ENCODE measurements at places on chromosomes 11 and 22.

GRCh38 chr11:122304306-122304705 is 188.3 kb upstream of the BLID start:
- DNase-seq = no peak

DNA sequence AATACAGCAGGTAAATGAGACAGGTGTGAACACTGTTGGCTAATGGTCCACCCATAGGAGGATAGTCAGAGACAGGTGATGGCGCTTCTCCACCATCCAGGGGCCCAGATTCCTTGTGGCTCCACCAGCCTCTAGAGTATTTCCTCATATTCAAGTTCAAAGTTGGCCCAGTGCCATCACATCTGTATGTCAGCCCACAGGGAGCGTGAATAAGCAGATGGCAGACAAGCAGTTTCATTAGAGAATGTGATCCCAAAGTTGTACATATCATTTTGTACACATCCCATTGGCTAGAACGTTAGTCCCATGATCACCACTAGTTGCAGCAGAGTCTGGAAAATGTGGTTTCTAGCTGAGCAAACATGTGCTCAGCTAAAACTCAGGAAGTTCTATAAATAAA is 11.0 kb upstream of the CWF19L2 start:
- no peak for DNase-seq

GRCh38 chr22:20194681-20195593 is 44.1 kb upstream of the CCDC188 start:
- no peak for DNase-seq

- no peak for DNase-seq
These were observed 10.2 kb downstream of the SIRT3 start for GRCh38 chr11:225734-226453.

- DNase-seq = no peak
These were observed 228.0 kb downstream of the CADM1 start for GRCh38 chr11:115276191-115276590.

- DNase-seq = no peak
These were observed 64.7 kb downstream of the PDE2A start for GRCh38 chr11:72609476-72609875.

DNA sequence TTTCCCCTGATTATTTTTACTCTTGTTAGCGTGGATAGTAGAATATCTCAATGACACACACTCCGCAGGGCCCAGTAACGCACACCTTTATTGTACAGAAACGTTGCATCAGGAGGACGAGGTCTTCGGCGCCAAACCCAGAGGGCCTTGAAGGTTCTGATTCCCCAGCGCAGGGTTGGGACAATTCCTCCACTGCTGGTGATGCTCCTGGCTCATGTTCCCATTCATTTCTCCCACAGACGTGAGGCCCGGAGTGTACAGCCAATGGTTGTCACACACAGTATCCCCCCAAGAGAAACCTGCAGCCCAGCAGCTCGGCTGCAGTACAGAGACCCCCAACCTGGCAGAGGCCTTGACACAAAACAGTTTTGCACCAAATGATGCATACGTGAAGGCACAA is 6.1 kb upstream of the ANO1 start:
- DNase-seq = no peak

DNA sequence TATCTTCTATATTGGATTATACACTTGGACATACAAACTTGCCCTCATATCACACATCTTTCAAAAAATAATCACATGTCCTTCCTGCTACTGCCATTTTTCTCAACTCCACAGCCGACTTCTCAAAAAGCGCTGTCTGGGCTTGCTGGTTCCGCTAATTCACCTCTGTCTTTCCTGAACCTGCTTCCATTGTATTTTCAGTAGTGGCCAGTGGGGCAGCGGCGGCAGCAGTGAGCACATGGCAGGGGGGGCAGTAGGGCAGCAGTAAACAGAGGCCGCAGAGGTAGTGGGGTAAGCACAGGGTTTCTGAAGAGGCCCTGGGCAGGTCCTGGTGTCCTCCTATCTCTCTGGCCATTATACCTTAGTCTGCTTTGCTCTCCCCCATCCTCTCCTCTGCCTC is 126.3 kb downstream of the RRAS2 start:
- no peak for DNase-seq

DNA sequence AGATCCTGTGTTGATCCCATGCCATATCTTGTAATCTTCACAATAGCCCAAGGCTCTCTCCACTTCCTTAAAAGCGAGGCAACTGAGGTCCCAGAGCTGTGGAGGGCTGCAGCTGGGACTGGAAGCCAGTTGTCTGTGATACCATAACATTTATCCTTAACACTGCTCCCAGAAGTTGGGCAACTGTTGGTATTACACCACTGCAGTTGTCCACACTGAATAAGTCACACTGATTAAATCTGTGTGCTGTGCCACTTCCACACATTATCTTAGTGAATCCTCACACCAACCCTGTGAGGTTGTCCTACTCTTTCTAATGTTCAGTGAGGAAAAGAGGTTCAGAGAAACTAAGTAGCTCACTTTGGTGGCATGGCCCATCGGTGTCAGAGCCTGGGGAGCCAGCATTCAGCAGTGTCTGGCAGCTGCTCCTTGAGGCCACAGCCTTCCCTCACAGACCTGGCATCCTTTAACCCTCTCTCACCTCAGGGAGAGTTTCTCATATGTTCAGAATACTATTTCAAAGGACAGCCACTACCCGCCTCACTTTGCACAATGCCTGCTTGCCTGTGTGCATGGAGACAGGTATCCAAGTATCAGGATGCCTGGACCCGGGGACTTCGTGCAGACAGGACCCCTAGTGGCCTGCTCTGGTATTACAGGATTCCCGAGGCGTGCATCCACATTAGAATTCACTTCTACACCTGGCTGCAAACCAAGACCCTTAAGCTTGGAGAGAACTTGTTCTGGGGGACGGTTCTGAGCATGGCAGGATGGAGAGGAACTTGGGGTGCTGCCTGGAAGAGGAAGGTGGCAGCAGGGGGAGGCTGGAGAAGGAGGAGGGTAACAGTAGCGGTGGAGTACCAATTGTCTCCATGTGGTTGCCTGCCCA is 221.9 kb upstream of the TBCEL start:
- DNase-seq = peak; percentile 19

- DNase-seq = no peak
These were observed 43.3 kb downstream of the ENDOD1 start for GRCh38 chr11:95132956-95133355.

DNA sequence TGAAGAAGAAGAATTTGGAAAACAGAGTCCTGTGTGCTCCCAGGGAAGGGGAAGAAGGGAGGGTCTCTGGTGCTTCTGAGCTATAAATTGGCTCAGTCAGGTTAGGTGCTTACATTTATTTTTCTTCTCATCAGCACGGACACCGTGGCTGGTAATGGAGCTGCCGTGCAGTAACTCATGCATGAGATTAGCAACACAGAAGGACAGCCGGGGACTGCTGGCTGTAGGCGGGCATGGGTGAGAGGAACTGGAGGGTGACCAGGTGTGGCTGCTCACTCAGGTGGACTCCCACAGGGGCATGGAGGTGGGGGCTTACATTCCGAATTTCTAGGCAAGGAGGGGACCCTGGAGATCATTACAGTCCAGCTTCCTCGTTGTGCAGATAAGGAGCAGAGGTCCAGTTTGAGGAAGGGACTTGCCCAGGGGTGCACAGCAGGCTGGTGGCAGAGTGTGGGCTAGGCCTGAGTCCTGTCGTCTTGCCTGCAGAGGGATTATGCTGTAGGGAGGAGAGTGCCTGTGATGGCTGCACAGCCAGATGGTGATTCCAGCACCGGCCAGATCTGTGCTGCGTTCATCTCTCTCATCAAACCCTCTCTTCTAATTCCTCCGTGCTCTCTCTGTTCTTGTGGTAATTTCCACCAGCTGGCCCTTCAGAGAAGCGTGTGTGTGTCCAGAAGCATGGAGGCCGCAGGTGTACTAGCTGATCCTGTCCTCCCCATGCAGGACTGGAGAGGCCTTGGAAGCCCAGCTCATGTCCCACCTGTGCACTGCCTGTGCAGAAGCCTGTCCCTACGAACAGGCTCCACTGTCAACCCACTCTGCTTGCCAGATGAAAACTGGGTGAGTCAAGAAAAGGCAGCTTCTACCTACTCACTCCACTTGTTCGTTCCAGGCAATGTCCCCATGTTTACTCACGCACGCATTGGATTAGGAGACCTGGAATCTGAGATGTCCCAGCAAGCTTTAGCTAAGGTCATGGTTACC is 78.9 kb downstream of the NTM start:
- no peak for DNase-seq

GRCh38 chr11:118342503-118343161 is at the start of gene CD3D:
CD3D (minus strand) TSS chr11:118342705; CDS start chr11:118342607, 98 bp downstream.
- no peak for DNase-seq

- DNase-seq = no peak
These were observed 96.1 kb downstream of the MAML2 start for GRCh38 chr11:96246718-96247552.

DNA sequence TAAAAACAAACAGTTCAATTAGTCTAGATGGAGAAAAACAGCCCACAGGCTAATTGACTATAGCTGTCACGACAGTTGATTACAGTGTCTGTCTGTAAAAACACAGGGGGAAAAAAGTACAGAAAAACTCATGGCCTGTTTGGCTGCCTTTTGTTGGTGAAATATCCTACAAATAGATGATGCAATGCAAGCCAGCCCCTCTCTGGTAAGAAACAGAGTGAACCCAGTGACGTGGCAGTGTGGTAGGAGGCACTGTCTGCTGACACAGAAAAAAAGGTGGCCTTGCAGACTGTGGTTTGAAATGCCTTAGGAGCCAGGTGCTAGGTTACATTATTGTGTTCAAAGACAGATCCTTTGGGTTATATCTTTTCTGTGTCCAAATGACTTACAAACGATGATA is 431.4 kb upstream of the CCDC90B start:
- no peak for DNase-seq

- DNase-seq = no peak
These were observed 585.4 kb downstream of the SOX6 start for GRCh38 chr11:15770798-15771414.

DNA sequence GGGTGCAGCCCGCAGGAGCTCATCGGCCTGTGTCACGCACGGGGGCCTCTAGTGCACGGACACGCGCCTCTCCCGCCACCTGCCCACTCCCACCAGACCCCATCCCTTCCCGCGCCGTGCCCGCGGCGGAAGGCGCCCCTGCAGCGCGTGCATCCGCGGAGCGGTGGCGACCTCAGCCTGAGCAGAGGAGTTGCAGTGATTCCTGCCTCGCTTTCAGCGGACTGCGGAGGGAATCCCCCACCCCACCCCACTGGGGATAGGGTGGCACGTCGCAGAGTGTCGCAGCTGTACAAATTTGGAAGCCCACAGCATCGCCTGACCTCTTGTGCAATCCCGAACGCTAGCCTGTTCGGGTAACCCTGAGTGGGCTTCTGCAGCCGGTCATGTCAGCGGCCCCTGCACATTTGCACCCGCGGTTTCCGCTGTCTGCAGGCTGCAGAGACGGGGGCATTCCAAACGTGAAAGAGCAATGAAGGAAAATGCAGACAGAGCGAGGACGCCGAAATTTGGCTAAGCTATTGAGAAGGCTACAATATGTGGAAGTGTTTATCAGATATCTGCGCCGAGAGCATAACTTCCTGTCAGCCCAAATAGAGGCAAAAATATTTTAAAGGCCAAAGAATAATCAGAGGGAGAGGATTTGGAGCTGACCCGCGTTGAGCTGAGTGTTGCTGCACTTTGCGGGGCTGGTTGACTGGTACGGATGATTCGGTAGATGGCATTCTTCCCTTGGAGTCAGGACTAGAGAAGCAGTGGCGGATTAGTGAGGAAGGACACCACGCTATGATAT is 617 bp upstream of the ARHGAP20 start:
- no peak for DNase-seq

GRCh38 chr11:14894657-14895598 is 2.9 kb upstream of the CYP2R1 start:
- no peak for DNase-seq

- no peak for DNase-seq
These were observed 72.0 kb upstream of the SHISAL1 start for GRCh38 chr22:44384563-44385295.

DNA sequence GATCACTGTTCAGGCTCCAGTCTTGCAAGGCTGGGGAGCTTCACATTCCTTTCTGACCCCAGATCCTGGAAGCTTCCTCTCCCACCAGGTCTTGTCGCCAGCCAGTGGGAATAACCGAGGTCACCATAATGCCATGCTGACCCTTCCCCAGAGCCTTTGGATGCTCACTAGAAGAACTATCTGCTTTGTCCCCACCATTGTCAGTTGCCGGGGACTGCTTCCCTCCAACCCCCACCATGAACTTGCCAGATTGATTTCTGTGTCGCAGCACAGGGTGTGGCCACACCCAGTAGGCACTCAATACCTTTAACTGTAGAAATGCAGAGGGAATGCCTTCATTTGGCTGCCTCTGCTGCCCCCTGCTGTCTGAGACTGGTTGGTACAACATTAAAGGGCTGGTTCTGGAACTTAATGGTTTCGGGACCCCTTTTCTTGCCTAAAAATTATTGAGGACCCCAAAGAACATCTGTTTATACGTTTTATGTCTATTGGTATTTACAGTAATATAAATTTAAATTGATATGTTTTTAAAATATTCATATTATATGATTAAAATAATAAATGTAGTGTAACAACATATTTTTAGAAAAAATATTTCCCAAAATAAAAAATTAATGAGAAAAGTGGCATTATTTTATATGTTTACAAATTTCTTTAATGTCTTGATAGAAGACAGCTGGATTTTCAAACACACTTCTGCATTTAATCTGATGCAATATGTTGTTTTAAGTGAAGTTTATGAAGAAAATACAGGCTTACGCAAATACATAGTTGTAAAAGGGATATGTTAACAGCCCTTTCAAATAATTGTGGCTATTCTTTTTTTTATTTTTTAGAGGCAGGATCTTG is 6.7 kb upstream of the GDPD5 start:
- DNase-seq = no peak

- DNase-seq = no peak
These were observed 26.9 kb downstream of the ARFGAP3 start for GRCh38 chr22:42830161-42830560.

- no peak for DNase-seq
These were observed 212.7 kb upstream of the NTM start for GRCh38 chr11:131157678-131158077.

- DNase-seq = no peak
These were observed 20.1 kb downstream of the PTPN5 start for GRCh38 chr11:18771266-18772035.
